Pulmonary artery endothelial cell (primary cell): ENCODE measurements at places on chromosomes 7 and 10. TPM values are rescaled to one million over a fixed set of nuclear protein-coding genes. Genes with fewer than 3 reads are reported as not detected.

The MMD2 gene
- not detected in 2 replicates for total RNA-seq

The GRM3 gene
- not detected in 2 replicates for total RNA-seq

The SLC26A3 gene
- not detected in 2 replicates for total RNA-seq

The GPR26 gene
- not detected in 2 replicates for total RNA-seq

The CYP26C1 gene
- total RNA-seq = 0.33 and 0.56 TPM in 2 replicates

The OR6V1 gene
- not detected in 2 replicates for total RNA-seq
